Fibroblast of the aortic adventitia (primary cell): ENCODE measurements at places on chromosomes 7 and 10. TPM values are rescaled to one million over a fixed set of nuclear protein-coding genes. Genes with fewer than 3 reads are reported as not detected.

GRCh38 chr10:78944723-78945312 is 123.9 kb upstream of the ZMIZ1 start:
- peak; percentile 98 for DNase-seq

DNA sequence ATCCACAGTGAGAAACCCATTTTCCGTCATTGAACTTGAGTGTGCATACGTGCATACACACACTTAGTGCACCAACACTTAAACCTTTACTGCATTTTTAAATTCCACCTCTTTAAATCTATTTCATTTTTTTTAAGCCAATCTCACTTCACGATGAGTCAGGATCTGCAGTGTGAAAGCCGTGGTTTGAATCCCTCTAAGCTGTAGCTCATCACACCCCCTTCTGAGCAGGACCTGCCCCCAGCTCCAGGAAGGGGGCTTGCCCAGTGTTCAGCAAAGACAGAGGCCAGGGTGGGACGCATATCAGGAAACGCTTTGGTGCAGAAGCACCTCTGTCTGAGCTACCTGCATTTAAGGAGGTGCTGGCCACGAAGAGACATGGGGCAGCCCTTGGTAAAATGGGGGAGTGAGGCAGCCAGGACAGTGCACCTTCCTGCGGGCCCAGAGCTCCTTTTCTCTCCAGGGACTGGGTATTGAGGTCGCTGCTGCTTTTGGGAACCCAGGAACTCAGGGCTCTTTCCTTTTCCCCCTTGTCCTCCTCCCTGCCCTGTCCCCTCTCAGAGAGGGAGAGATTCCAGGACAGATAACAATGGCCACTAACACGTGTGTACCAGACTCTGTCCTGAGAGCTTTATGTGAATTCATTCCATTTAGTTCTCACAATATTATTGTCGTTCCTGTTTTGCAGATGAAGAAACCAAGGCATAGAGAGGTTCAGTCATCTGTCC is 21.7 kb downstream of the ZNF316 start:
- DNase-seq, result no peak

The IDI2 gene
- not detected in 2 replicates for total RNA-seq

- DNase-seq, result peak; percentile 89
These were observed 539.5 kb upstream of the FZD8 start for GRCh38 chr10:36181426-36182178.

- DNase-seq, result no peak
These were observed 29.9 kb downstream of the ZNF438 start for GRCh38 chr10:31001740-31002139.

GRCh38 chr10:86064931-86065662 is 301.5 kb downstream of the GRID1 start:
- DNase-seq, result no peak

The MSMB gene
- not detected in 2 replicates for total RNA-seq

DNA sequence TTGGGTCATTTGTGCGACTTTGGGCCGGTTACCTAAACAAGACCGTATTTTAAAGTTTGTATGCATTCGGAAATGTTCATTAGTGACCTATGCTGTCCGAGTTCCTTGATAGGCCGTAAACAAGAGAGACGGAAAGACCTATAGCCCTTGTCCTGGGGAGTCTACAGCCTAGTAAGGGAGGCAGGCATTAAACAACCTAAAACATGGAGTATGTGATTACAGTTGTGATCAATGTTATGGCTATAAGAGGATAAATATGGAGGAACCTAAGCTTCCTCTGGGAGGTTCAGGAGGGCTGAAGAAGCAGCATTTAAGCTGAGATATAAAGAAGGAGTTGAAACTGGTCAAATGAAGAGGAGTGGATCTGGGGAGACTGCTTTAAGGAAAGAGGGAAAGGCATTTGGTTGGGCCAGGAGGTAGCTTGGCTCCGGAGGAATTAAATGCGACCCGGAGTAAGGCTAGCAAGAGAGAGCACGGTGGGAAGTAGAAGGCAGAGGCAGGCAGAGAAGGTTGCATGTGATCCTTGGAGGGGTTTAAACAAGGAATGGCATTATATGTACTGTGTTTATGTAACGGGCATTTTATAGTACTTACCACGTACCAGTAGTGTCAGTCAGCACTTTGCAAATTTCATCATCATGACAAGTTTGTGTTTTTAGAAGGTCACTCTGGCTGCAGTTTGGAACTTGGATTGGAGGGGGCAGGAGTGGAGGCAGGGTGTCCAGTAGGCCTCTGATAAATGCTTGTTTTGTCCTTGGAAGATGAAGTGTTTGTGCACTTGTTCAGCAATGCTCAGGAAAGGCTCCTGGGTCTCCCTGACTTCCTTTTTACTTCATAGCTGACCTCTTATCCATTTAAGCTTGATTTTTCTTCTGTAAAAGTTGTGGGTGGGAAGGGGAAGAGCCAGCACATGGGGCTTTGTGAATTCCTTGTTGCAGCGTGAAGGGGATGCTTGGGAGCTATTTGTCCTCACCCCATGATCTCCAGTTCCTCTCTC is 1.0 kb upstream of the AVPI1 start:
- DNase-seq, result peak; percentile 88

- no peak for DNase-seq
These were observed 30.6 kb upstream of the SEMA3C start for GRCh38 chr7:80949449-80949848.

GRCh38 chr7:87875151-87876039 is 765 bp downstream of the SLC25A40 start:
- no peak for DNase-seq

DNA sequence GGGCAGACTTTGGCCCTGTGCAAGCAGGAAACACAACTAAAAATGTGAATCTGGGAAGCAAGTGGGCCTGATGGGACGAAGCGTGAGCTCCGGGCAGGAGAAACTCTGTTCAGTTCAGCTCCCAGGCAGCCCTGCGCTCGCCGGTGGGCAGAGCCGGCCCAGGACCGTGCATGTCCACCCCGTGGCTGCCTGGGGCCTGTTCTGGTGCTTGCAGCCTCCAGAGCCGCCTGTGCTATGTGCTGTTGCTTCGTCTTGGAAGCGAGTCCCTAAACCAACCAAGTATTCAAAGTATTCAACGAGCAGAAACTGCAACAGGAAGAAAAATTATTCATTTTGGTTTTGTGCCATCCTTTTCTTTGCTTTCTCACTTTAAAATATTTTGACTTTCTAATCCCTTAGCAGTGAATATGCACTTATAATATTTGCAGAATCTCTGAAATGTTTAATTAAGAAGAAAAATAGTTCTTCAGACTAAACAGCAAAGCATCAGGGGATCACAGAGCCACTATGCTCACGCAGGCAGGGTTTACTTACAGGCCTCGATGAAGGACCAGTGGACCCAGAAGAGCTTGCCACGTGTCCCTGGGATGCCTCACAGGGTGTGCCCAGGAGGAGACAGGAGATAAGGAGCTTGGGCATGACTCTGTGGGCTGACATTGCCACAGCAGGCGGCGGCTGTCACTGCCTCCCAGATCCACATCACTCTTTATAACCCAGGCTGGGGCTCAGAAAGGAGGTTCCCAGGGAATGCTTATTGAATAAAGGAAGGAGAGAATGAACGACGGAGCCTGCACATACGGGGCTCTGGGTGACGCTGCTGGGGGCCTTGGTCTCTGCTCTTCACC is 45.6 kb downstream of the VIPR2 start:
- DNase-seq, result no peak

The HIP1 gene
- total RNA-seq, result 9.3 and 10.5 TPM in 2 replicates
